ENCODE measurements at places on chromosomes 2 and 18.

- no peak for DNase-seq
These were observed 354.4 kb upstream of the CDH19 start for GRCh38 chr18:66958309-66958708.

- DNase-seq: no peak
These were observed 58.2 kb downstream of the RAPH1 start for GRCh38 chr2:203476881-203477280.

- DNase-seq: no peak
These were observed 67.5 kb downstream of the CDH20 start for GRCh38 chr18:61400716-61401115.

DNA sequence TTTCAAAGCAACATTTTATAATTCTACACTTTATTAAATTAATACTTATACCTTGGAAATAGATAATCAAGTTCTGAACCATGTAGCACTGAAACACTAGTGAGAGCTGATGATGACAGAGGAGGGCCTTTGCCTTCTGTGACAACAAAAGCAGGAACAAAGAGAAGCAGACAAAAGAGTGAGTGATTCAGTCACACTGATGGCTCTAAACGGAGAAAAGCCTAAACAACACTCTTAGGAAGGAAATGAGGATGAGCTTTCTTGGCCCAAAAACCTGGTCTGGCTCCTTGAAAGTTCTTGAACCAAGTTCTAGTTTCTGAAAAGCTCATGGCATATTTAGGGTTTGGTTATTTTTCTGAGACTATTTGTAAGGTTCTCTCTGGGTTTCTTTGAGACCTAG is 271.9 kb downstream of the DPP10 start:
- DNase-seq: no peak

DNA sequence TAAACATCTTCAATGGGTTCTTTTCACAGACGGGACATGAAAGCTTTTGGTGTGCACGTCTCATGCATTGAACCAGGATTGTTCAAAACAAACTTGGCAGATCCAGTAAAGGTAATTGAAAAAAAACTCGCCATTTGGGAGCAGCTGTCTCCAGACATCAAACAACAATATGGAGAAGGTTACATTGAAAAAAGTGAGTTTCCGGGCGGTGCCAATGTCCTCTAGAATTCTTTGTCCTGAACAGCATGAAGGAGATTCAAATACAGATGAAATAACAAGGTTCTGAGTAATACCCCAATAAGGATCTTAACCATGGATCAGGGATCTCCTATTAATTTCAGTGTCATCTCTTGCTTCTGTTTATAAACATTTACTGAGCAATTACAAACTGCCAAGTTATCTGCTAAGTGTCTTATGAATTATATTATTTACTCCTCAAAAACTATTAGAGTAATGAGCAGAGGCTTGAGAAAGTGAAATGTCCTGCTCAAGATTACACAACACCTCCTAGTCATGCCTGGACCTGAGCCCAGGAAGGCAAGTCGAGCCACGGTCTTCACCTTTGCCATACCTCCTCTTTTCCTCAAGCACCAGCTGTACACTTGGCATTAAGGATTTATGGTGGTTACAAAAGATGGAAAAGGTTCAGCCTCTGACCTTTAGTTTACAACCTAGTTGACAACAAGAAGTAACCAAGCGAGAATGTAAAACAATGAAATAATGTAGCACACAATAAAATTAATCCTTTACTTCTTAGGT is 22.6 kb downstream of the DHRS9 start:
- DNase-seq: no peak

GRCh38 chr18:59005262-59005661 is 134.4 kb upstream of the SEC11C start:
- DNase-seq: no peak

DNA sequence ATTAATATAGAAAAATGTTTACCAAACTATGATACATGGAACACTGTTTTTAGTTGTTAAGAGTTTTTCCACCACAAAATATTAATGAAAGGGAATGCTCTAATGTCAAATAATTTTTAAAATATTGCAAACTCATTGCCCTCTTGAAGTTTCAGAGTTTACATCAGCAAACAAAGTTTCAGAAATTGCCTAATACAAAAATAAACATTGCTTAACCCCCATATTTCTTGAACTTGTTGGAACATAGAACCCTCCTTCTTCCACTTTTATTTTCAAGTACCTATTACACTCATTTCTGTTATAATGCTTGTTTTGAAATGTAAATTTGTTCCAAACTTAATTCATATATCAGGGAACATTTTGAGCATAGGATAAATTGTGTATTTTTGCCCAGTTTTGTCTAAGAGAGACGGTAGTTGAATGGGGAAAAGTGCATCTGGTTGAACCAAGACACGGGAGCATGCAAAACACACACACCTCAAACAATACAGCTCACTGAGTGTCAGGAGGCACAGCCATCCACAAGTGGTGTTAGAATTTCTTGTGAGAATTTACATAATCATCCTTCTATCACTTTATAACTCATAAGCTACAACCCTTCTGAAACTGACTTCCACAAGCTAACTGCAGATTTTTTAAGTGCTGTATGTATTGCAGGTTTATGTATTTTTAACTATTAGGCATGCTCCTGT is 5.3 kb upstream of the MC4R start:
- no peak for DNase-seq

GRCh38 chr18:61371111-61371510 is 37.9 kb downstream of the CDH20 start:
- DNase-seq: no peak

DNA sequence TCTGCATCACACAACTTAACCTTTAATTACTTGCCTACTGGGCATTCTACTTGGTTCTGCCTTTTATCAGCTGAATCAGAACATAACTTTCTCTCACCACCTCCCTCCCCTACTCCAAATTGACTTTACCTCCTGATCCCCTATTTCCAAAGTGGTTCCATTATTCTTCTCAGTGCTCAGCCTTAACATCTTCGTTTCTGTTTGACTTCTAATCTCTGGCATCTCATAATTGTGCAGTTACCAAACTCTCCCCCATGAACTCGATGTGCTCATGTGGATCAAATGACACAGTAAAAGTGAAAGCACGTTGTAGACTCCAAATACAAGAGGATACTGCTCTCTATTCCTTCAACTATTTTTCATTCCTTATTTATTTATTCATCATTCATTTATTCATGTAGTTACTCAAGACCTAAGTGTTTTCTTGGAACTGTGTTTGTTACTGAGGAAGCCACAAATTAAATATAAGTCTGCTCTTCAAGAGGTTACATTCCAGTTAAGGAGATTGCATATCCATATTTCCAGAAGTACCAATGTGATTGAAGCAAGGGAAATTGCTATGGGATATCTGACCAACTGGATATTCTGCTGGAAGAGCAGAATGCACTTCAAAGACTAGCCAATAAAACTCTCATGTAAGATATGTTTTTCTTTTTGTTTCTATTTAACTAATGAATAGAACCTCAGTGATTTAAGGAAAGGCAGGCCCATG is 158.8 kb downstream of the TMEFF2 start:
- no peak for DNase-seq

DNA sequence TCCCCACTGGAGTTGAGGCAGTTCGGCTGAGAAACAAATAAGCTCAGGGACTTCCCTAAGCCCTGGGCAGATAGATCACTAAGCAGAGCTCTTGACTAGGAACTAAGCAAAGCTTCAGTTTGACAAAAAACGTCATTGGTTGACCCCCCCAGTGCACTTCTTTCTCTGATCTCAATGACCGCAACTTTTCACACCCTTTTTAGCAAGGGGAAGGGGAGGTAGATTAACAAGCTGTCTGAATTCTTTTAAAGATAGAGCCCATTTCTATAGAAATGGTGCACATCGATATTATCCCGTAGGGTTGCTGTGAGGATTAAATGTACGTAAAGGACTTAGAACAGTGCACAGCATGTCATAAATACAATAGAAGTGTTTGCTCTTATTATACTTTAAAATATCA is 42.5 kb downstream of the PIEZO2 start:
- DNase-seq: no peak

DNA sequence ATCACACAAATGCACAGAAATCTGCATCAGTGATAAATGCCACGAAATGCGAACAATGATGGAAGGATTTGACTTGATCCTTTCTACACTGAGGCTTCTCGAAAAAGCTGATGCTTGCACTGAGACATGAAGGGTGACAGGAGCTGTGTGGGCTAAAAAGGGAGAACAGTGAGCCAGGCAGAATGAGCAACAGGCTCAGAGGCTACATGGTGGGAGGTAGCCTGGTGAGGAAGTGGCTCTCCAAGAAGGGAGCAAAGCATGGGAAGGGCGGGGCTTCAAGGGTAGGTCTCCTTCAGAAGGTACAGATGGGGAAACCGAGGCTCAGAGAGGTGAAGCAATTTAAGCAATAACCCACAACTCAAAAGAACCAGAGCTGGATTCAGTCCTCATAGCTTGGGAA is 82.4 kb downstream of the TRIM43 start:
- DNase-seq: no peak
